ENCODE measurements at places on chromosomes 2 and 18.

DNA sequence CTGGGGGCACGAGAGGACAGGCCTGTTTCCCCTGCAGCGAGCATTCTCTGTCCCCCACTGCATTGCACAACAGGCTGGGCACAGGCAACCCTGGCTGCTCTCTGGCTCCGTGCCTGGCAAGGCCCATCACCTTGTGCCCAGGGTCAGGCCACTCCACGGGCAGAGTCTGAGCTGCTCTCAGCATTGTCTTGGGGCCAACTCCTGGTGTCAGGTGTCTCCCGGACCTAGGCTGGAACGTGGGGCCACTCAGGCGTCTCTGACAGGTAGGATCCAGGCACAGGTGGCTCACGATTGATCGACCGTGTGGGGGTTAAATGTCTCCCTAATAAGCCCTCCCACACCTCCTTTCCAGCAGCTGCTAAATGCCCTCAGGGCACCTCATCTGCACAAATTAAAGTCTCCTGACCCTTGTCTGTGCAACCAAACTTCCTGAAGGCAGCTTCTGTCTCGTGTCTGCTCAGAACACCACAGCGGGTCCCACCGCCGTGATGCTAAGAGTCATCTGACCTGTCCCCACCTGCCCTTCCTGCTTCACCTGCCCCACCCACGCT, 66.6 kb upstream of the GPC1 start:
- DNase-seq, result no peak

- no peak for DNase-seq
These were observed 13.8 kb upstream of the FZD7 start for GRCh38 chr2:202019689-202020450.

DNA sequence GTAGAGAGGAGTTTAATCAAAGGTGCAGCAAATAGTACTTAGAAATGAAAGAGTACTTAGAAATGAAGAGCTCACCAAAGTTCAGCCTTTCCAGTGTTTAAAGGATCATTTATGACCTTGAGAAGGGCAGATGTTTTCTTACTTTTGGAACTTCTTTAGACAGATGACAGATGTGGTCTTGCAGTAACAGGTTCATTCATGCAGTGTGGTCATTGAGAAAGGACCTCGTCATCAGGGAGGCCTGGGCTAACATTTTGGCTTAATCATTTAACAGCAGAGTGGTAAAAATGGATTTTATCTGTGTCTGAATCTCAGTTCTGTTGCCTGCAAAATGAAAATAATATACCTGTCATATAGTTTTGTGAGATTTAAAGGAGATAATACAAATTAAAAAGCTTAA, 75.1 kb upstream of the NT5C1B start:
- DNase-seq, result no peak

GRCh38 chr18:67143028-67143427, 373.5 kb downstream of the DSEL start:
- no peak for DNase-seq

GRCh38 chr2:15126373-15126772, 434.8 kb downstream of the NBAS start:
- no peak for DNase-seq

GRCh38 chr18:45165871-45166270, 449.4 kb upstream of the SLC14A2 start:
- no peak for DNase-seq

DNA sequence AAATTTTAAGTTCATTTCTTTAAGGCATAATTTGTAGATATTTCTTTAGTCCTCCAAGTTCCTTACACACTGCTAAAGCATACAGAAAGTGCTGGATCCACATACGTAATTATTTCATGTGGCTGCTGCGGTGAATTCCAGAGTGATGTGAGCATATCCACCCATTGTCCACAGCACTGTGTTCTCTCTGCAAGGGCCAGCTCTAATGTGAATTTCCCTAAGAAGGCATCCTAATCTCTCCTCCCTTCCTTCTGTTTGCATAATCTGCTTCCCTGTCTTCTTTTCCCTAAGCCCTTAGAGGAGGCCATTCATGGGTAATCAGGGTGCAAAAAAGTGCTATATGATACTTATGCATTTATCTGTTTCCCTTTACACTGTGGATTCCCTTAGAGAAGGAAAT, 57.2 kb downstream of the COBLL1 start:
- no peak for DNase-seq
